ENCODE measurements at places on chromosomes 2 and 18. TPM values are rescaled to one million over a fixed set of nuclear protein-coding genes. Genes with fewer than 3 reads are reported as not detected.

The METTL21A gene
- polyA plus RNA-seq: 27.3 TPM

The VIT gene
- polyA plus RNA-seq: 0.14 TPM

The PCARE gene
- polyA plus RNA-seq: 0.31 TPM

- DNase-seq: no peak
Observed at GRCh38 chr18:39414009-39414700, 1848.6 kb upstream of the CELF4 start.

DNA sequence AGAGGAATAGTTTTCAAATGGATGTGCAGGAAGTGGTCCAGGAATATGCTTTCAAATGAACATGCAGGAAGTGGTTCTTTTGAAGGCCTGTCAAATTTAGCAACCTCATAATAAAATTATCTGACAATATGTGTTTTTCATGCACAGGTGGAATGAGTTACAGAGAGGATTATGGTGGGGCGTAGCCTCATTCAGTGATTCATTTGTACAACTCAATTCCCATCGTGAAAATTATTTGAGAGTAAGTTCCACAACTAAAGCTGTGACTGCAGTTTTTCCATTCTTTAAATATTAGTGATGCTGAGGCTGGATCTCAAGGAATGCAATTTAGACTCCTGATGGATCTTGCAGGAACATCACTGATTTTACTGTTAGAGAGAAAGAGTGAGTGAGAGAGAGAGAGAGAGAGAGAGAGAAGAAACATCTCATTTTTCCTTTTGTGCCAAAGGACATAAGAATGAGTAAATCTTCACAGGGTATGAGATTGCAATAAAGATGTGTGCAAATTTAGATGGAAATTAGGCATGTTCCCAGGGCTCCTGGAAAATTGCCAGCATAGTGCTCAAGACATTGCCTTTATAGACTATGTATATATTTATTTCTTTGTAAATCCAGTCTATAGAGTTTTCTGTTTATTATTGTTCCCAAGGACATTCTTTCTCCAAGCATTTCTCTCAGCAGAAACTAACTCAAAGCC, 394.9 kb upstream of the ZEB2 start:
- no peak for DNase-seq

DNA sequence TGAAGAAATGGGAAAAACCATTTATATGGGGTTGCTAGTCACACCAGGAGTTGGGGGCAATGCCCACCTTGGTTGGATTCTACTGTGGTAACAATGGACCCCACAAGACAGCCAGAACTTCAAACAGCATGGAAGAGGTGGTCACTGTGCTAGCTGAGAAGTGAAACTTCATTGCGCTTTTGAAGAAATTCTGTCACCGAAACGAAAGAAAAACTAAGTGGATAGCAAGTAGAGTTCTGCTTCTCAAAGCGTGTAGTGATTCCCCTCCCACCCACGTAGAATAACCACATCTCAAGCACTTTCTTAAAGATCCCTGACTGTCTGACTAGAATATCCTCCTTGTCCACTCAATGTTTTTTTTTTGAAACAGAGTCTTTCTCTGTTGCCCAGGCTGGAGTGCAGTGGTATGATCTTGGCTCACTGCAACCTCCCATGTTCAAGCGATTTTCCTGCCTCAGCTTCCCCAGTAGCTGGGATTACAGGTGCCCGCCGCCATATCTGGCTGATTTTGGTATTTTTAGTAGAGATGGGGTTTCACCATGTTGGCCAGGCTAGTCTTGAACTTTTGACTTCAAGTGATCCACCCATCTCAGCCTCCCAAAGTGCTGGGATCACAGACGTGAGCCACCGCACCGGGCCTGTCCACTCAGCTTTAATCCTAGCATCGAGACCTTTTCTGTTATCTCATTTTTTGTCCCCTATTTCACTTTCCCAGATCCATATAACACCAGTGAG, 30.1 kb upstream of the CCL20 start:
- no peak for DNase-seq

GRCh38 chr18:36409779-36410178, 112.3 kb downstream of the FHOD3 start:
- no peak for DNase-seq

- no peak for DNase-seq
Observed at GRCh38 chr2:26529406-26530239, 51.7 kb upstream of the OTOF start.
